ENCODE measurements at places on chromosomes 2 and 18.

DNA sequence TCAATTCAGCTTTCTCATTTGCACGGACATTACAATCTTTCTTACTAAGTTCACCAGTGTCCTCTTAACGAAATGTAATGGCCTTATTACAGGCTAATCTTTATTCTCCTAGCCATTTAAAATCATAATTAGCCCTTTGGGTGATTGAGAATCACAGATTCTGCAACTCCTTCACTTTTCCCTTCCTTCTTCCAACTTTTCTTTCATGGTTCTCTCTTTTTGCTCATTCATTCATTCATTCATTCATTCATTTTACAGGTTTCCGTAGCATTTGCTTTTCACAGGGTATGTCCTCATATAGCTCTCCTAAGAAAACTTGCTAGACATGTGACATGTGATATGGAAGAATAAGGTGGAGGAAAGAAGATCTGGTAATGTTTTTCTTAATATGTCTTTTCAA, 16.0 kb downstream of the TBR1 start:
- DNase-seq, result no peak

DNA sequence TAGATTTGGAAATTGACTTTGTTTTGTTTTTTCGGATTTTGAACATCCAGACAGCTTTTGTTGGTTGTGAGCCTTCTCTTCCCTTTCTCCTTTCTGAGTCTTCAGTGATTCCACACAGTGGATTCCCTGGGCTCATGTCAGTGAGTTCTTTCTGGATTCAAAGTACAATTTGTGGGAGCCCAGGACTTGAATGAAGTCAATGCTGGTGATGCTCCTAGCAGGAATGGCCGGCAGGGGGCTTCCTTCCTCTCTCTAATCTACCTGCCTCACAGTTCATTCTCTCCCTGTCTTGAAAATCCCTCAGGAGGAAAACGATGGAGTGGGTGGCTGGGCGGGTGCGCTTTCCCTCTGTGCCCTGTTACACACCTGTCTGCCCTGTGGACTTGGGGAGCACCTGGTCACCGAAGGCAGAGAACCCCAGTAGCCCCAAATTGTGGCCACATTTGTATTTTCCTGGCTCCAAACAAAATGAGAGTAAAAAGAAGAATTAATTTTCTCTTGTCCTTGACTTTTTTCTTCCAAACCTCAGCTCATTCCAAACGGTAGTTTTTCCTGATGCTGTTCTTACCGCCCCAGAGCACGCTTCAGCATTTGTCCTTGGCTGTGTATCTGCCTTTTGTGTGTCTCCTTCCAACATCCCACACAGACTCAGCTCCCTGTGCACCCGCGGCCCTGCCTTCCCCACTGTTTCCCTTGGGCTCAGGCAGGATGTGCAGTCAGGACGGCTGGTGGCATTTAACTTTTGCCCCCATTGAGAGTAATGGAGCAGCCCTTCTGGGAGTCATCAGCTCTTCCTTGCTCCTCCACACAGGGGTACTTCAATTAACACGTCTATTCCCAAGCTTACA, 86.6 kb downstream of the MARCO start:
- DNase-seq, result peak; percentile 21

- peak; percentile 7 for DNase-seq
These were observed 20.5 kb upstream of the LRPPRC start for GRCh38 chr2:44016282-44016681.

- no peak for DNase-seq
These were observed 258.1 kb downstream of the CTNNA2 start for GRCh38 chr2:79770926-79771325.

DNA sequence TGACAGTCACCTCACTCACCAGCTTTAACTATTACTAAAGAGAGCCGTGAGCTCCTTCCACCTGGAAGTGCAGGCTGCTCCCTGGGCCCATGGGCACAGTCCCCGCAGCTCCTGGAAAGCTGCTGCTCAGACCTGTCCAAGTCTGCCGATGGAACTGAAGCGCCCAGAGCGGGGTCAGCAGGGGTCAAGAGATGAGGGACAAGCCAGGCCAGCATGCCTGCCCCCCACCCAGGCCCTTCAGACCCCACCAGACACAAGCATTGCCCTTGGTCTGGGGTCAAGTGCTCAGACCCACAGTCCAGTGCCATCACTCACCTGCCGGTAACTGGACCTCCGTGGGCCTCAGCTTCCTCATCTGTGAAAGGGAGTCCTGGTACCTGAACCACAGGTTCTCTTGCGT, 59.9 kb downstream of the BIN1 start:
- DNase-seq, result no peak

DNA sequence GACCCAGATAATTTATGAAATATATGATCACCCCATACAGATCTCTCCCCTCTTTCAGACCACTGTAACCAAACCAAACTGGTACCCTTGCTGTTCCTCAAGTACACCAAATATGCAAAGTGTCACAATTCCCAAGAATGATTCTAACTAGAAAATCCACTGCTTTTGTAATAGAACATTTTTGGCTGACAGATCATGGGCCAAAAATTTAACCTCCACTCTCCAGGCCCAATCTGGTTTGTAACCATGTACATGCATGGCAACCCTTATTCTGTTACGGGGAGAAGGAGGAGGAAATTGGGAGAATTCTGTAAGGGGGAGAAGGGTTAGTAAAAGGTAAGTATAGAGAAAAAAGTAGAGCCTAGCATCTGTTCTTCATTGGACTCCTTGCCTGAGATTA, 62.0 kb downstream of the IKZF2 start:
- DNase-seq, result no peak

DNA sequence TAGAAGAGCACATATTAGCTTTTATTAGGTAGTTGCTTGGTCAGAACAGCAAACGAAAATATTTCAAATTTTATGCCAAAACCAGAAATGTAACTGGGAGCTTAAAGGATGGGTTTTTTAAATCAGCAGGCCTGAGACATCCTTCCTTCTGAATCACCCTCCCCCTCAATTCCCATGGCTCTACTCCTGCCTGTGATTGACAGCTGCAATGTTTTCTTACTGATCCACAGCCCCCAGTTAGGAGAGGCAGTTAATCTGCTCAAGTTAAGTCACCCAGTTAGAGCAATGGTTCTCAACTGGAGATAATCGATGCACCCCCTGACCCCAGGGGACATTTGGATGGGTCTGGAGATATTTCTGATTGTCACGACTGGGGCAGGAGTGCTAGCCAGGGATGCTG, 24.9 kb downstream of the KCTD18 start:
- no peak for DNase-seq

DNA sequence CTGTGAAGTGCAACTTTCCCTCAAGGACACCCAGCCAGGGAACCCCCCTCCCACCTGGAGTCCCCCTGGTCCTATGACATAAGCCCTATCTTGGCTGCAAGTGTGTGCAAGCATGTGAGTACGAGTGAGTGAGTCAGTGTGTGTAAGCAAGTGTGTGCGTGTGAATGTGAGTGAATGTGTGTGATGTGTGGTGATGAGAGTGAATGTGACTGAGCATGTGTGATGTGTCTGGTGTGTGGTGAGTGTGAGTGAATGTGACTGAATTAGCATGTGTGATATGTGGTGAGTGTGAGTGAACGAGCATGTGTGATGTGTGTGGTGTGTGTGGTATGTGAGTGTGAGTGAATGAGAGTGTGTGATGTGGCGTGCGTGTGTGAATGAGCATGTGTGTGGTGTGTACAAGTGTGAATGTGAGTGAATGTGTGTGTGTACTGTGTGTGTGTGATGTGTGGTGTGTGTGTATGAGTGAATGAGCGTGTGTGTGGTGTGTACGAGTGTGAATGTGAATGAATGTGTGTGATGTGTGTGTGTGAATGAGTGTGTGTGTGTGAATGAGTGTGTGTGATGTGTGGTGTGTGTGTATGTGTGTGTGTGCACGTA, 68.8 kb upstream of the SMAD7 start:
- DNase-seq, result no peak

- no peak for DNase-seq
These were observed 173.0 kb downstream of the NEDD4L start for GRCh38 chr18:58217052-58217451.

DNA sequence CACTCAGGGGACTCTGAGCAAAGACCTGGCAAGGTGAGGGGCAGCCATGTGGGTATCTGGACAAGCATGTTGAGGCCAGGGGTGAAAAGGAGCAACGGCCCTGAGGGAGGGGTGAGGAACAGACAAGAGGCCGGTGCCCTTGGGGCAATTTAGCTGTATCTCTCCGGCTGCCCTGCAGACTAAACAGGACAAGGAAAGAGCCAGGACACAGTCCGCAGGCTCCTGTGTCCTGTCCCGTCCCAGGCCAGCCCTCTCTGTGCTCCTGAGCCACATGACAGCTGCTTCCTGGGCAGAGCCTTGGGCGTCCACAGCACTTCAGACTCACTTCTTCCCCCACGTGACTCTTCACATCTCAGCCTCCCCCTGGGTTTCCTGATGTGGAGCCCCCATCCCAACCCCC, 206.1 kb downstream of the KLHL29 start:
- DNase-seq, result no peak

DNA sequence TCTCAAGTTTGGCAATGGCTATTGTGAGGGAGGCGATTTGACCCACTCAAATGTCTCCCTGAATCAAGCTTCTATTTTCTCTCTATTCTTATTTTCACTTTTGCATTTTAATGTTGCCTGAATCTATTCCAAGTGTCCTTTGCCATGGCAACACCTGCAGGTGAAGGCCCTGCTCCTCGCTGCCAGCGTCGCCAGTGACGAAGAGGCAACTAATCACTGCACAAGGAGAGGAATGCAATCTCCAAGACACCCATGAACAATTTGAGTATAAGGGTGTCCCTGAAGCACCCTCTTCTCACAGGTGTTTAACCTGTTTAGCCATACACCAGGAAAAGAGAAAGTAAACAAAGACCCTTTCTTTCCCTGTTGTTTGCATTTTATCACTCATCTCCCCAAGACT, 165.6 kb upstream of the VRK2 start:
- no peak for DNase-seq

DNA sequence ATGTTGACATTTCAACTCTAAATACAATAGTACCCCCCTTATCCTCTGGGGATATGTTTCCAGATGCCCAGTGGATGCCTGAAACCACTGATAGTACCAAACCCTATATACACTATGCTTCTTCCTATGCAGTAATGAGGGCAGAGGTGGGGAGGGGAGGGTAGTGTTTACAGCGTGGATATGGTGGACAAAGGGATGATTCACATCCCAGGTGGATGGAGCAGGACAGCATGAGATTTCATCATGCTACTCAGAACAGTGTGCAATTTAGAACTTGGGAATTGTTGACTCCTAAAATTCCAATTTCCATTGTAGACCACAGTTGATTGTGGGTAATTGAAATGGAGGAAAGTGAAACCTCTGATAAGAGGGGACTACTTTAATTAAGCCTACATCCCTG, 75.4 kb downstream of the TSN start:
- no peak for DNase-seq

DNA sequence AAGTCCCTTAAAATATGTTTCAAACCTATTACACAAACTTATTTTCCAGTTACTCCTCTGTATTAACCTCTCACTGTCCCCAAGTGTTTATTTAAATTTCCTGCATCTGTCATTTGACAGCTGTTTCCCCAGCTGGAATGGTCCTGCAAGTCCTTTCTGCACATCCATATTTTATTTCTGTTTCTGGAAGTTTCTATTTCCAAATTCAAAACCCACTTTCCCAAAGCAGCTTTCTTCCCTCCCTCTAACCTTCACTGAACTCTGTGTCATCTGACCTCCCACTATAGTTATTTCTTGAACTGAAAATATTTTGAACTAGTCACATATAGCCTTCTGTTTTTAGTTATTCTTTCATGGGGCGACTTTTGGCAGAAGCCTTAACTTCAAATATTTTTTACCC, 459.4 kb upstream of the MC4R start:
- DNase-seq, result no peak

DNA sequence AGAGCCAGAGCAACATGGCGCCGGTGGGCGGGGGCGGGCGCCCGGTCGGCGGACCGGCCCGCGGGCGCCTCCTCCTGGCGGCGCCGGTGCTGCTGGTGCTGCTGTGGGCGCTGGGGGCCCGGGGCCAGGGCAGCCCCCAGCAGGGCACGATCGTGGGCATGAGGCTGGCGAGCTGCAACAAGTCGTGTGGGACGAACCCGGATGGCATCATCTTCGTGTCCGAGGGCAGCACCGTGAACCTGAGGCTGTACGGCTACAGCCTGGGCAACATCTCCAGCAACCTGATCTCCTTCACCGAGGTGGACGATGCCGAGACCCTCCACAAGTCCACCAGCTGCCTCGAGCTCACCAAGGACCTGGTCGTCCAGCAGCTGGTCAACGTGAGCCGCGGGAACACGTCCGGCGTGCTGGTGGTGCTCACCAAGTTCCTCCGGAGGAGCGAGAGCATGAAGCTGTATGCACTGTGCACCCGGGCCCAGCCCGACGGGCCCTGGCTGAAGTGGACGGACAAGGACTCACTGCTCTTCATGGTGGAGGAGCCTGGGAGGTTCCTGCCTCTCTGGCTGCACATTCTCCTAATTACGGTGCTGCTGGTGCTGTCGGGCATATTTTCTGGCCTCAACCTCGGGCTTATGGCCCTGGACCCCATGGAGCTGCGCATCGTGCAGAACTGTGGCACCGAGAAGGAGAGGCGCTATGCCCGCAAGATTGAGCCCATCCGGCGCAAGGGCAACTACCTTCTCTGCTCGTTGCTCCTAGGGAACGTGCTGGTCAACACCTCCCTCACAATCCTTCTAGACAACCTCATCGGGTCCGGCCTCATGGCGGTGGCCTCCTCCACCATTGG, 507 bp downstream of the CNNM4 start:
- DNase-seq, result no peak

DNA sequence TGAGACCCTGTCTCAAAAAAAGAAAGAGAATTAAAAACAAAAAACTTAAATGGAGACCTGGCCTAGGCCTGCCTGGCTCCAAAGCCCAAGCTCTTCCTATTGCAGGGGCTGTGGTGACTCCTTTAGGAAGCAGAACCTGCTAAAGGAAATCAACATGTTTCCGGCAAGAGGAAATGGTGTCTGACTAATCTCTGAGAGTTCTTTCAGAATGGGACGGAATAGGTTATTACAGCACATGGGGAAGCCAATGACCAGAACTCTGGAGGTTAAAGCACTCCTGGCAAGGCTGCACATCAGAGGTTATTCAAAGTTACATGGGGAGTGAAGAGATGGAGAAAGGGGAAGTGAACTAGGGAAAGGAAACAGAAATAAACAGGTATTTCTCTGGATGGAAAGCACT, 21.4 kb downstream of the KIF3C start:
- peak; percentile 96 for DNase-seq

DNA sequence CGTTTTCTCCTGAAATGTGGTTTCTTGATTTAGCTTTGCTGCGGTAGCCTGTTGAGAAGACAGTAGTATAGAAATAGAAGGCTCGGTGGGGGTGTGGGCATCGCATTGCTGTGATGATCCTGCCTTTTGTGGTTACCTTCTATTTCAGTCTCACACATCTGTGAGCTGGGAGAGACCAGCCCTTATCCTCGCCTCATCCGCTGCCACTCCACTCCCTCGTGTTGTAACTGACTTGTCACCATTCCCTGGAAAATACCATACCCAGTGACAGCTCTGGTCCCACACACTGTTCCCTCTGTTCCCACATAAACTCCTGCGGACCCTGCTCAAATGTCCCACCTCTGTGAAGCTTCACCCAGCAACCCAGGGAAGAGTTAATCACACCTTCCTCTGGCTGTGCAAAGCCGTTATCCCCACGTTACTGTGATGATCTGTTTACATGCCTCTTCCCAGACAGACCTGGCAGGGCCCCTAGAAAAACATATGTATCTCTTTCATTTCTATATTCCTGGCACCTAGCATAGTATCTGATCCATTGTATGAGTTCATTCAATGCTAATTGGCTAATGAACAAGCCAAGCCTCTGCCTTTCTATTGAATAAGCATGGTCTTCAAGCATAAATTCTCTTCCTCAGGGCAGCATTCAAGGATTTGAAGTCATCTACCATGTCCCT, 114.6 kb downstream of the MAPK4 start:
- DNase-seq, result no peak

GRCh38 chr2:72182547-72182946, 34.9 kb upstream of the CYP26B1 start:
- no peak for DNase-seq
